ENCODE measurements at places on chromosomes 12 and 14.
A peak's percentile ranks its signal among the peaks of the same experiment; 100 is the strongest.

GRCh38 chr12:93911396-93911795, 234.2 kb downstream of the CRADD start:
- DNase-seq = no peak

GRCh38 chr12:113299619-113300237, 35.2 kb downstream of the SLC8B1 start:
- DNase-seq = no peak

DNA sequence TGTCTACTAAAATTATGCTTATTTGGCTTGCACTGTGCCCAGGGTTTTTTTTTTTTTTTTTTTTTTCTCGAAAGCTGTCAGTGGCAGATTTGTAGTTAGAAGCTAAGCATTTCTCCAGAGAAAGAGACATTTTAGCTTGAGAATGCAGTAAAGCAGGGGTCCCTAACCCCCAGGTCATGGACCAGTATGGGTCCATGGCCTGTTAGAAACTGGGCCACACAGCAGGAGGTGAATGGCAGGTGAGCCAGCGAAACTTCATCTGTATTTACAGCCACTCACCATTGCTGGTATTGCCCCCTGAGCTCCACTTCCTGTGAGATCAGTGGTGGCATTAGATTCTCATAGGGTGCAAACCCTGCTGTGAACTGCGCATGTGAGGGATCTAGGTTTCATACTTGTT, 73.7 kb downstream of the TMTC2 start:
- no peak for DNase-seq

- no peak for DNase-seq
Measured at GRCh38 chr12:113366827-113367226, 8.4 kb downstream of the PLBD2 start.

GRCh38 chr12:64558754-64559153, 51.5 kb upstream of the RASSF3 start:
- DNase-seq = no peak

GRCh38 chr14:99573436-99574098, 30.4 kb downstream of the CCDC85C start:
- DNase-seq = no peak

- no peak for DNase-seq
Measured at GRCh38 chr12:95998611-95999286, 2.6 kb upstream of the HAL start.

GRCh38 chr14:37515771-37516170, 79.3 kb downstream of the FOXA1 start:
- DNase-seq = no peak

DNA sequence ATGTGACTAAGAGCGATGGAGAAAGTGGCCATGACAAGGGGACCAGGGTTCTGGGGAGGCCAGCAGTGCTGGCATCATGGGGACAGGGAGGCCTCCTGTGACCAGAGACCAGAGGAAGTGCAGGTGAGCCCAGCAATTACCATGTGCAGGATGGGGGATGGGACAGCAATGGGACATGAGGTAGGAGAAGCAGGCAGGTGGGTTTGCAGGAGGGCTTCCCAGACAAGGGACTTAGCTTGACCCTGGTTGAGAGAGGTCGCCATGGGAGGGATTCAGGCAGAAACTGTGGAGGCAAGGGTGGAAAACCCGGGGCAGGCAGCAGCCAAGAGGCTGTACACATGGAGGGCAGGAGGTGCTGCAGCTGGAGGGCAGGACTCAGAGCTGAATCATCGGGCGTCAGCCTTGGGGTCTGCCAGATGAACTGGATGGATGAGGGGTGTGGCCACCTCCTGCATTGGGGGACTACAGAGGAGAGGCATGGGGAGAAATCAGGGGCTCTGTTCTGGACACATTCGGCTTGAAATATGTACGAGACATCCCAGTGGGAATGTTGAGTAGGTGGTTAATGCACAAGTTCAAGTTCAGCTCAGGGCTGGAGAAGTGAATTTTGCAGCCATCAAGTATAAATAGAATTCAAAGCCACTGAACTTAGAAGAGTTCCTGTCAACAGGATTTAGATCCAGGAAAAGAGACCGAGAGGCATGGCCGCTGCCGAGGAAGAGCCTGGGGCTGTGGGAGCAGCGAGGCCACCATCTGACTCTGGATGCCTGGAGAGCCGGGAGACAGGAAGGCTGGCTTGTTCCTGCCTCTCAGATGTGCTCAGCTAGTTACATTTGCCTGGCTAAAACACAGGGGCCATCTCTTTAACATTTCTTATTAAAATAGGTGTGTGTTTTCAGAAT, 36.6 kb downstream of the SFSWAP start:
- DNase-seq = no peak

DNA sequence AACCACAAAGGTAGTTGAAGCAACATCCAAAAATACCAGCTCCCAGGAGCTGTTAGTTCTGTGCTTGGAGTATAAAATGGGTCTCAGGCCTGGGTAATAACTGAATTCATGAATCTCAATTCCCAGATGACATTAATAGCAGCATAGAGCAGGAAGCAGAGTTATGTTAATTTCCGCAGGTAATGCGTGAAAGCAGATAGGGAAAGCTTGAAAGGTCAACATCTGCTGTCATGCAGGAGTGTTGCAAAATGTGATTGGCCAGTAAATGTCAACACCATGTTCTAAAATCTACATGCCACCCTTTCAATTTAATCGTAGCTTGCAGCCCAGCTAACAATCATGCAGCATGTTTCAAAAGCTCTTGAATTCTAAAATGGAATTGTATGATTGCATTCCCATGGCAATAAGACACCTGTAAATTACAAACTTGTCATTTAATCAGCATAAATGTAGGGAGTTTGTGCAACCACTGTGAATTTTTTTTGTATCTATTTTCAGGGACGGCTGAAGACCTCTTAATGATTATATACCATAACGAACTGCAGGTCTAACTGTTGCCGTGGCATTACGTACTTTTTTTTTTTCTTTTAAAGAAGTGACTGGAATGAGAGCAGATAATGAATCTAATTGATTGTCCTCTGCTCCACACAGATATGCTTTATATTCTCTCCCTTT, 635.8 kb upstream of the FOXG1 start:
- DNase-seq = peak; percentile 31

DNA sequence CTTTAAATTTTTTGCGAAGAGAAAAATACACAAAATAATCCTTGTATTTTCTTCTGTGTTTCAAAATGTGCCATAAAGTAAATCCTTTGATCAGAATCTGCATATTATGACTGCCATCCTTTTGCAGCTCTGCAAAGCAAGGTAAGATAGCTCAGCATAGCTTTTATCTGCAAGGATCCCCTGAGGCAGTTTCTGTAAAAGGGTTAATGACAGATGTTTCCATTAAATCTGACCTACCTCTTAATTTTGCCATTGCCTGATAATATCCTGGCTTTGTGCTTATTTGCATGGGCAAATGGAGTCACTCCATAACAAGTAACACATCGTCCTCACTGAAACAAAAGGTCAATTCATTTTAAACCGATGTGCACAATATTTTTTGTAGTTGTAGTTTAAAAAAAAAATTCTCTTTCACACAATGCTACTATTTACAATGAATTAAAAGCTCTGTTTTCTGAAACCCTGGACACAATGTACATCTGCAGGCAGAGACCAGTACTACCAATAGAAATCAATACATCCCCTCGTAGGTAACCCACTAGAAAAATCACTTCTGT, 108.5 kb upstream of the SOX5 start:
- DNase-seq = no peak

DNA sequence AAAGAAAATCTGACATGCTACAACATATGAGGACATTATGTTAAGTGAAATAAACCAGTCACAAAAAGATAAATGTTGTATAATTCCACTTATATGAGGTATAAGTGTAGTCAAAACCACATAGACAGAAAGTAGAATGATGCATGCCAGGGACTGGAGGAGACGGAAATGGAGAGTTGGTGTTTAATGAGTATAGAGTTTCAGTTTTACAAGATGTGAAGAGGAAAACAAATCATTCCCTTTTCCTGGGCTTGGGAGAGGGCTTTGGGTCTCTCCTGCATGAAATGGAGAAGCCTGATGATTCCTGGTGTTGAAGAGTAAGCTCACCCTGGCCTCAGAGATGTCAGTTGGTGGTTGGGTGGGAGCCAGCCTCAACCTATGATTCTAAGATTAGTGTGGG, 158.4 kb upstream of the PLXNC1 start:
- DNase-seq = no peak

- DNase-seq = no peak
Measured at GRCh38 chr12:91057368-91058165, at the start of gene KERA. KERA (minus strand) TSS chr12:91058024; CDS start chr12:91056281, 1,743 bp downstream.

GRCh38 chr12:93059925-93060665, 131.0 kb upstream of the EEA1 start:
- no peak for DNase-seq

GRCh38 chr12:29756741-29757390, 26.9 kb downstream of the TMTC1 start:
- no peak for DNase-seq

GRCh38 chr12:119870457-119870856, 6.7 kb downstream of the CIT start:
- no peak for DNase-seq

GRCh38 chr14:71193663-71194062, 286.4 kb downstream of the PCNX1 start:
- DNase-seq = no peak

DNA sequence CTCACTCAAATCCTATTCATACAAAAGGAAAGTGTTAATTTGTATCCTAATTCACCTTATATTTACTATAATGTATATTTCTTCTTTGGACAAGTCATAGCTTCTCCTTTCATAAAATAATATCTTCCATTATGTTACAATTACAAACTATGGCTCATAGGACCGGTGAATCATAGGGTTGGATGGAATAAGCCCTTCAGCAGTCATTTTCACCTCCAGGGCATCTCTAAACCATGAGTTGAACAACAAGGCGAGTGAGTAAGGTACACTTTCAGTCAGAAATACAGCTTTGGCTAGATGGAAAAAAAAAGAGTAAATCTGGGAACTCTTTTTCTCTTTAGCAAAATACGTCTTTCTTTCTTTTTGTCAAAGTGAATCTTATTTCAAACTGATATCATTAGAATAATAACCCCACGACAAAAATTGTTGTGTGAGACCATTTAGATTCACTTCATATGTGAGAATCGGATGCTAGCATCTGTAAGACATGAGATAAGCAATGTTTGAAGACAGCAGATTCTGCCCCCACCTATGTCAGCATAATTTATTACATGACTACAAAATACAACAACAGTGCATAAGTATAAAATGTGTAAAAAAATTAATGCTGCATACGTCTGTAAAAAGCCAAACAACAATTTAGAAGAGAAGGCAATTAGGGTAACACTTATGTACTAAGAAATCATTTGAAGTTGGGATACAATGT, 184.4 kb upstream of the SLC38A2 start:
- no peak for DNase-seq

DNA sequence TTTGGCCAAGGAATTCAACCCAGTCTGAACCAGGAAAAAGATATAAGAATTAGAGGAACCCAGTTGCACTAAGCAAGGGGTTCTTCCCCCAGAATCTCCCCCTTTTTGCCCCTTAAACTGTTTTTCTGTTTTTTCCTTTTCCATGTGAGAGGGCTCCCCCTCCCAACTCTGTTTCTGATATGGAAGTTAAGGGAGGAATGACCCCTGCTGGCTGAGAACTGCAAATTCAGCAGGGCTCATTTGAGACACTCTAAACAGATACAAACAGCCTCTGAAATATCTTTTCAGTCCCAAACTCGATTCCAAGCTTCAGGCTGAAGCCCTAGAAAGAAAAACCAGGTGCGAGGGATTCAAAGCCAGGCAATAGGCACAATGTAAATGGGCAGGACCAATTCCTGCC, 132.7 kb downstream of the SLC41A2 start:
- DNase-seq = no peak
